ENCODE measurements at places on chromosomes 1 and 21. TPM values are rescaled to one million over a fixed set of nuclear protein-coding genes. Genes with fewer than 3 reads are reported as not detected.

GRCh38 chr1:40318970-40319621, 2.0 kb upstream of the COL9A2 start:
- no peaks in the 10 kb centered on the region for H3K36me3 ChIP-seq
- no peak overlapping the region for H3K27ac ChIP-seq
- H3K27me3 ChIP-seq, result peaks cover 28% of the 10 kb centered on the region
- DNase-seq, result no peak
- peaks cover 29% of the 10 kb centered on the region for H3K4me1 ChIP-seq

DNA sequence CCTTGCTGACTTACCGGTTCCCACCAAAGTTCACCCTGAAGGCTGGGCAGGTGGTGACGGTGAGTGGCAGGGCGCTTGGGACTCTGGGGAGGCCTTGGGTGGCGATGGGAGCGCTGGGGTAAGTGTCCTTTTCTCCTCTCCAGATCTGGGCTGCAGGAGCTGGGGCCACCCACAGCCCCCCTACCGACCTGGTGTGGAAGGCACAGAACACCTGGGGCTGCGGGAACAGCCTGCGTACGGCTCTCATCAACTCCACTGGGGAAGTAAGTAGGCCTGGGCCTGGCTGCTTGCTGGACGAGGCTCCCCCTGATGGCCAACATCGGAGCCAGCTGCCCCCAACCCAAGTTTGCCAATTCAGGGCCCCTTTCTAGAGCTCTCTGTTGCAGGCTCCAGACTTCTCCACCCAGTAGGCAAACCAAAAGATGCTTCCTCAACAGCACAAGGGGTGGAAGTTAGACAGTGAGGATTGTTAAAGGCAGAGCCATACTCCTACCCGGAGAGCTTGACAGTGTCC, 16.4 kb upstream of the SEMA4A start:
- H3K4me1 ChIP-seq, result no peaks in the 10 kb centered on the region
- no peaks in the 10 kb centered on the region for H3K36me3 ChIP-seq
- no peak for DNase-seq
- peaks cover 18% of the 10 kb centered on the region for H3K27me3 ChIP-seq
- H3K27ac ChIP-seq, result no peak overlapping the region

GRCh38 chr1:216175714-216176113, 247.5 kb downstream of the USH2A start:
- no peaks in the 10 kb centered on the region for H3K4me1 ChIP-seq
- H3K36me3 ChIP-seq, result no peaks in the 10 kb centered on the region
- no peak overlapping the region for H3K27ac ChIP-seq
- H3K4me3 ChIP-seq, result no peak overlapping the region
- no peaks in the 10 kb centered on the region for H3K27me3 ChIP-seq
- DNase-seq, result no peak

Gene BEST4
- 0.28 TPM for total RNA-seq

Gene TMIGD3
- 1.8 TPM for total RNA-seq

Data from thymus (tissue), 14 donors.